Fibroblast of skin of abdomen (primary cell): ENCODE measurements at places on chromosomes 4 and X.
A peak's percentile ranks its signal among the peaks of the same experiment; 100 is the strongest.

DNA sequence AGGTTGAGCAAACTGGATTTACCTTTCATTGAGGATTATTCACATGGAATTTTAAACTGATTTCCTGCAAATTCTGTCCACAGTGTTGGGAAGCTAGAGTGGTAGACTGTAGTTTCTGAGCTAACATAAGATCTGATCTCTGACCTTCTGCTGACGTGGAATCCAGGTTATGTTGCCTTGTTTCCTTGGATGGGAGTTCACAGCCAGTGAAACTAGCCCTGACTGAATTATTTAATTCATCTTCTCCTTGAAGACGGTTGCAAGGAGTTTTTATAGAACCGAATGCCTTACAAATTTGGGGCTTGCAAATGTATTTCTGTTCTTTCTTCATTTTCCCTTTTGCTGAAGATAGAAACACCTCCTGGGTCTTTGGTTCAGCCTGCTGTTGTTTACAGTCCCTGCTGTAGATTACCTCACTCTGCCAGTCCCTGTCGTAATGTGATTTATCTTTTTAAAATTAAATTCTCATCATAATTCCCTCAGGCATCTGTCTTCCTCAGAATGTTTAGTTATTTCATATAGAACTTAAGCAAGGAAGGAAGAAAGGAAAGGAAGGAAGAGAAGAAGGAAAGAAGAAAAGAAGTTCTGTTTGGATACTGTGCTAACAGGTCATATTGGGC is 113.9 kb downstream of the CEP135 start:
- DNase-seq: no peak

DNA sequence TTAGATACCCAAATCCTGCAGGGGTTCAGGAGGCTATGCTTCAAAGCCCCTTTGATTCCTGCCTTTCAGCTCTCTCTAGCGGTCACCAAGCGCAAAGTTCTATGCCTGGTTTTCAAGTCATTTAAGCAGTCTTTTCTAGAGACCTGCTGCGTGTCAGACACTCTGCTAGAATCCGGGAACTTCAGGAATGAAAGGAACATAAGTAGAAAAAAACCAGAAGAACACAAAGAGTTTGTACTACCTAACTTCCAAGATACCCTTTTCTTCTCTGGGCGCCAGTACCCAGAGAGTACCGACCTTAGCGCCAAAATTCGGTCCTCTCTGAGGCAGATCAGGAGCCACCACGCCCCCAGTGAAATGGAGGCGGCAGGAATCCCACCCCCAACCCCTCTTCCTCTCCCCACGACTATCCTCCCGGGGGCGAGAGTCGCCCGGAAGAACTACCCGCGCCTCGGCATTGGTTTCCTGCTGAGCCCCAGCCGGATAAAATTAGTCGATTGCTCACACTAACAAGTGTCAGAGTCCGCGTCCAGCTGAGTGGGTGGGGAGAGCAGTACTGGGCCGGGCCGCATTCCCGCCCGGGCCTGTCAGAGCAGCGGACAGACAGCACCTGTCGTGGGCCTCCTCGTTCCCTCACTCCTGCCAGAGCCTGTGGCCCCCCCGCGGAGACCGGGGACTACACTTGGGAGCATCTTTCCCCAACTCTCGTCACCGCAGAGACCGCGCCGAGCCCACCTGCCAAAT is 78.8 kb downstream of the RLIM start:
- peak; percentile 73 for DNase-seq

DNA sequence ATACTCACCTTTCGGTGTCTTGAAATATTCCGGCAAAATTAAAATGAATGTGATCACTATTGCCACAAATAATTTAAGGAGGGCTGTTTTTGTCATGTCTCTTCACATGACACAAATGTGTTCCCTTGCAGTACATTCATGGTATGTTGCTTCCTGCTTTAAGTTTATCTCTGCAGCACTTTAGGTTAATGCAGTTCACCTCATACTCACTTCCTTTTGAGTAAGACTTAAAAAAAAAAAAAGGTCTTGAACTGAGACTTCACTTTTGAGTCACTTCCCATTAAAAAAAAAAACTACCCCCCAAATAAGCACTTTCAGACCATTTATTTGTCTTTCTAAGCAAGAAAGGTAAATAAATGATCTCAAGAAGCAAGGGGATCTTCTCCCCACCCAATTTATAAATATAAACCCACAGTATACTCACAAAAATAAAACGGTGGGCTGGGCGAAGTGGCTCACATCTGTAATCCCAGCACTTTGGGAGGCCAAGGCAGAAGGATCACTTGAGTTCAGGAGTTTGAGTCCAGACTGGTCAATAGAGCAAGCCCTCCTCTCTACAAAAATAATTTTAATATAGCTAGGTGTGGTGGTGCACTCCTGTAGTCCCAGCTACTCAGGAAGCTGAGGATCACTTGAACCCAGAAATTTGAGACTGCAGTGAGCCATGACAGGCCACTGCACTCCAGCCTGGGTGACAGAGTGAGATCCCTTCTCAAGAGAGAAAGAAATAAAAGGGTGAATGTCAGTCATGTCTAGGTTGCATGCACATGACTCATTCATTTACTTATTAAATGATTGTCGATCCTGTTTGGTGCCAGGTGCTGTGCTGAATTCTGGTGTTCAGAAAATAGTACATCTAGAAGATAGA is at the start of gene TMEM156:
TMEM156 (minus strand) TSS at position 192 of the 868 bp plus-strand sequence; CDS start at position 96, 96 bp downstream.
- peak; percentile 33 for DNase-seq

DNA sequence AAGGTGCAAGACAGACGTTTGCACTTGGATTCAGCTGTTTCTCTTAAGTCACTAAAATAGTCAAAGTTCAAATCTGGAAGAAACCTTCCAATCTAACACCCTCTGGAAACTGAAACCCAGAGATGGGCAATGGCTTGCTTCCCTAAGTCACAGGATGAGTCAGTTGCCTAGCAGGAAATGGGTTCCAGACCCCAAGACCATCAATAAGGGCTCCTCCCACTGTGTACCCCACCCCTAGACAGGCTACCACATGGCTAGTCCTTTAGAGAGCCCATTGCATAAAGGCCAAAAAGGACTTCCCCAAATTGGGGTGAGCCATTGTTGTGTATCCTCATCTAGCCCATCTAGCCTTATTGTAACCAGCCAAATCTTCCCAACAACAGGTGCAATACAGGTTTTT is 216.2 kb downstream of the HS6ST2 start:
- no peak for DNase-seq

GRCh38 chrX:134669378-134670098 is 11.3 kb upstream of the PLAC1 start:
- peak; percentile 97 for DNase-seq

- DNase-seq: peak; percentile 70
Measured at GRCh38 chr4:15420642-15421041, 7.2 kb upstream of the C1QTNF7 start.
